ENCODE measurements at places on chromosomes 1 and 21.

DNA sequence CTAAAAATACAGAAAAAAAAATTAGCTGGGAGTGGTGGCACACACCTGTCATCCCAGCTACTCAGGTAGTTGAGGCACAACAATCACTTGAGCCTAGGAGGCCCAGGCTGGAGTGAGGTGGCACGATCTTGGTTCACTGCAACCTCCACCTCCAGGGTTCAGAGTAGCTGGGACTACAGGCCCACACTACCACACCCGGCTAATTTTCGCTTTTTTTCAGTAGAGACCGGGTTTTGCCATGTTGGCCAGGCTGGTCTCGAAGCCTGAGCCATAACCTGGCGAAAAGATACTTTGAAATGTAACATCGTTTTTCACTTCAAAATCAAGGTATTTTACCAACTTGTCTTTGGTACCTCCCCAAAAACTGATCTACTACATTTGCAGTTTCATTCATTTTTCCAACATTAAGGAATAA, 6.1 kb downstream of the GAS5 start:
- DNase-seq = no peak

DNA sequence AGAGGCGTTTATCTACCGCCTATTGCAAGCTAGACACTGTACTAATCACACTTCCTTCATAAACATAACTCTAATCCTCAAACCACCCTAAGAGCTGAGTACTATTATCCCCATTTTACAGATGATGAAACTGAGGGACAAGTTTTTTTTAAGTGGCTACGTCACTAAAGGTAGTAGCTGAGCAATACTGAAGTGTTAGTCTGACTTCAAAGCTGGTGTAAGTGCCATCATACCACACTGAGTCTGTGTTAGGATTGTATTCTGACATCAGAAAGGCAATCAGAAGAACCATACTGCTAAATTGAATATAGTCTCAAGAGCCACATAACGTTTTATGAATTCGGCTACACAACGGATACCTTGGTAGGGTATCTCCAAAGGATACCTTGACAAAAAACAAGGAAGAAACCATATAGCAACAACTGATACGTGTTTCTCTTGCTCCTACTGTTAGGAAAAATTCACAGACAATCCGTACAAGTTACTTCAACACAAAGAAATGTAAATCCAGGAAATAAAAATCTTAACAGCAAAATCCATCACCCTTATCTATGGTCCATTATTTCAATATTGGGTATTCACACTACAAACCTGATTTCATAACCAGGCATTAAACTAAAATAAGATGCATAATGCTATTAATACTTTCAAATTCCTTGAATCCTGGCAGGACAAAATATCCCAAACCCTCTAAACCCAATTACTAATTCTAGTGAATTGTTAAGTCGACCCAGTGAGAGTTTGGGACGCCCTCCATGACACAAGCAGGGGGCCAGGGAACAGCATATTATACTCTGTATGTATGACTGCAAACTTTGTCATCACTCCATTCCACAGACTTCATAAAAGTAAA, 1.6 kb downstream of the TP53BP2 start:
- DNase-seq = no peak

DNA sequence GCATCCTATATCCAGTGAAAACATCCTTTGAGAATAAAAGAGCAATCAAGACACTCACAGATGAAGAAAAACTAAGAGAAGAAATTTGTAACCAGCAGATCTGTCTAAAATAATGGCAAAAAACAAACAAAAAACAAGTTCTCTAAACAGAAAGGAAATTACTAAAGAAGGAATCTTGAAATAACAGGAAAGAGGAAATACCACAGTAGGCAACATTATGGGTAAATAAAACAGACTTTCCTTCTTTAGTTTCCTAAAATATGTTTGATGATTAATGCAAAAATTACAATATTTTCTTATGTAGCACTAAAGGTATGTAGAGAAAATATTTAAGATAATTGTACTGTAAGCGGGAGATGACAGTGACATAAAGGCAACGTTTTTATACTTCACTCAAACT, 23.5 kb downstream of the SLC19A1 start:
- DNase-seq = no peak

GRCh38 chr1:203660069-203660468, 33.4 kb downstream of the ATP2B4 start:
- DNase-seq = no peak

DNA sequence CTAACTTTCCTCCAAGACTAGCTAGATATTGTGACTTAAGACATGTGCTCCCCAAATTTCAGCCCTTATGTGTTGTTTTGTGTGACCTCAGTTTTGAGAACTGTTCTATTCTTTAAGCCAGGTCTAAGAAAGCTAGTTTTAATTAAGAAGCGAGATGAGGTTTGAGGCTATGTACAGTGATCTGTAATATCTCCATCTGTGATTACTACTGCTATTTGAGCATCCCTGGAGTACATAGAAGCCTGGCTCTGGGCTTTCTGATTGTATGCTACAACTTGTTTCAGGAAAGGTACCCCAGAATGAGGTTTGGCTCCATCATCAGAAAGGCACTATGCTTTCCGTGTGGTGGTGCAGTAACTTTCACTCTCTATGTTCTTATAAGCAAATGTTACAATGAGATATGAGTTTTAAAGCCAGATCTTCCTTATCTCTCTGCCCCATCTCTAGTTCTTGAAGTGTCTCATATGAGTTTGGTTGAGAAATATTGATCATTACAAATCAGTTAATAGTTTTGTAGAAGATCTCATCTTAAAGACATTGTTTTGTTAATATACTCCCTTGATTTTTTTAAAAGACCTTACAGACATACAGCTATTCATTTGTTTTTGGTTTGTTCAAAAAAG, 605 bp downstream of the RGS4 start:
- no peak for DNase-seq

- DNase-seq = no peak
These were observed 52.8 kb downstream of the C4BPA start for GRCh38 chr1:207156826-207157225.

- DNase-seq = no peak
These were observed 359.1 kb downstream of the TTLL7 start for GRCh38 chr1:83639785-83640184.

- no peak for DNase-seq
These were observed 603.5 kb upstream of the ADAMTS5 start for GRCh38 chr21:27570306-27570868.

GRCh38 chr1:155192346-155193274, 15.1 kb downstream of the THBS3 start:
- DNase-seq = no peak

DNA sequence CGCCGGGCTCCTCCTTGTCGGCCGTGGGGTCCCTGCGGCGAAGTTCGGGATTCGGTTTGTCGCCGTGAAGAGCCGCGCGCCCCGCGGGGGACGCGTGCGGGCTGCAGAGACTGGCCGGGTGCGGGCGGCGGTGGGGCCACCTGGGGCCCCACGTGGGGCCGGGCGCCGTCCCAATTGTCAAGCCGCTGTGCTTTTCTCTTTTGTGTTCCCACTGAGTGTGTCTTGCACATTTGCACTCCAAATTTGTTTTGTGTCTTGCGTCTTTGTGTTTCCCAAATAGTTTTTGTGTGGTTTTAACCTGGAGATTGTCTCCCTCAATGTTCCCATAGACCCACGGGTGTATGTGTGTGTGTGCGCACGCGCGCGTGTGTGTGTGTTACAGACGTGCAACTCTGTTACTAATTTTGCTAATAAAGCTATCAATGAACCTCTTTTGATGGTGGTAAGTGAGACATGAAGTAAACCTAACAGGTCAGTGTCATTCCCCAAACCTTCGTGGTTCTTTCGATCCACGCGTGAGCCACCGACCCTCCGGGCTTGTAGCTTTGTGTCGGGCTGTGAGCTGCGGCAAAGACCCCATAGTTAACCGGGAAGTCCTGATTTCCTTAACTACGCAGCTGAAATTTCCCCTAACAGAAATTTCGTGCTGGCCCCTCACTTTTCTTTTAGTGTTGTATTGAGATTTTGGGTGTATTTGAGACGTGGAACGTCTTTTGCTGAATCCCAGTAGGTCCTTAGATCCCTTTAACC, 708 bp downstream of the PRDM2 start:
- peak; percentile 36 for DNase-seq

- no peak for DNase-seq
These were observed 683 bp downstream of the LRRC8B start for GRCh38 chr1:89525169-89525855.

DNA sequence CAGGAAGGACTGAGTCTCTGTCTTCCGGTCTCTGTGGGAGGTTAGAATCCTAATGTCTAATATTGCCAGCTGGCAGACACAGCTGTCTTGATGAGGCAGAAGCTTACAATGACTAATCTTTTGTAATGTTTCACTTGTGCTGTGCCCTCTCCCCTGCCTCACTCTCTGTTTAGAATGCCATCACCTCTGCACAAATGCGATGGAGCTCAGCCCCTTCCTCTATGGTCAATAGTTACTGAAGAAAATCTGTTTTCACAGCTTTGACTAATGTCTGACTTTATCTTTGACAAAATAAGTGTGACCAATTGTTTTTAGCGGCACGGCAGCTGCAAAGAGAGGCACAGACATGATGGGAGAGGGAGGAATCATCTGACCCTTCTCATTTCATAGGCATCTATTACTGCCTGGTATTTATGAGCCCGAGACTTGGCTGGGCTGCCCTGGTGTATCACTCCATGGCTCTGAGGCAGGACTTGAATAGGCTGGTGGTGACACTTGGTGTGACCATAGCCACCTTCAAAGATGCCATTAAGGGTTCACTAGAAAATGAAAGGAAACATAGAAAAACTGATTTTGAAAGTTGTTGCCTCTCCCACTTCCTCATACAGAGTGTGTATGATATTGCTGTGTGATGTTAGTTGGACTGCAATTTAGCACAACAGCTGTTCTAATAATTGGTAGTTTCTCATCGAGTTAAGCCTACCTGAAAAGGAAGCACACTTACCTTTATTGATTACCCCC, 163.2 kb upstream of the NBPF11 start:
- no peak for DNase-seq

- DNase-seq = no peak
These were observed 25.4 kb downstream of the ADAMTS1 start for GRCh38 chr21:26819740-26820324.

GRCh38 chr1:244041466-244042120, 9.5 kb upstream of the ZBTB18 start:
- no peak for DNase-seq

DNA sequence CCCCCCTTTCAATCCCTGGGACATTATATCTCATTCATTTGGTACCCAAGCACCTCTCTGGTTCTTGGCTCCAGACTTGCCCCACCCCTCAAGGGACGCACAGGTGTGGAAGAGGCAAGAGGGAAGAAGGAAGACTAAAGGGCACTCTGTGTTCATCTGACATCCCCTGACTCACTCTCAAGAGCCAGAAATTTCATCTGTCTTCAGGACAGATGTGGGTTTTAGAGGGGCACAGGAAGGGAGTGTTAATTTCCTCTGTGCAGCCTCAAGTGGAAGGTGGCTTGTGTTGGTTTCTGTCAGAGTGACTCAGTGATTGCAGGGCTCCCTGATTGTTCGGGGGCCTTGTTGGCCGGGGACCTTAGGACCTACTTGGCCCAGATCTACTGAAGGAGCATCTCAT, 2.4 kb downstream of the C2CD4D start:
- no peak for DNase-seq

- no peak for DNase-seq
These were observed 41.3 kb upstream of the PTGFRN start for GRCh38 chr1:116868385-116868784.

GRCh38 chr1:26538480-26539412, 9.2 kb downstream of the RPS6KA1 start:
- DNase-seq = peak; percentile 13

DNA sequence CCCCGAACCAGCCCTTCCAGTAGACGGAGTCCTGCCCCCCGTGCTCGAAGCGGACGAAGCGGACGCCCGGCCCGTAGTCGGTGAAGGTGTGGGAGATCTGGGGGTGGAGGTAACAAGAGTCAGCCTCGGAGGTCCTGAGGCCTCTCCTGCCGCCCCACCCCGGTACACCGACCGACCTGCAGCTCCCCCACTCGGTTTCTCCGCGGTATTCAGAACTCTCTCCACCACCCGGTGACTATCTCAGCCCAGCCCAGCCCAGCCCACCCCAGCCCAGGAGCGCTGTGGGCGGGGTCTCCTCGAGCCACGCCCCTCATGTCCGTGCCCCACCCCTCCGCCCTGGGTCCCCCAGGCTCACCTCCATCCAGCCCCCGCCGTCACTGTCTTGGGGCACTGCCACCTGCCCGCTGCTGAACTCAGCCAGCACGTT, 5.5 kb downstream of the FBXO2 start:
- DNase-seq = no peak

DNA sequence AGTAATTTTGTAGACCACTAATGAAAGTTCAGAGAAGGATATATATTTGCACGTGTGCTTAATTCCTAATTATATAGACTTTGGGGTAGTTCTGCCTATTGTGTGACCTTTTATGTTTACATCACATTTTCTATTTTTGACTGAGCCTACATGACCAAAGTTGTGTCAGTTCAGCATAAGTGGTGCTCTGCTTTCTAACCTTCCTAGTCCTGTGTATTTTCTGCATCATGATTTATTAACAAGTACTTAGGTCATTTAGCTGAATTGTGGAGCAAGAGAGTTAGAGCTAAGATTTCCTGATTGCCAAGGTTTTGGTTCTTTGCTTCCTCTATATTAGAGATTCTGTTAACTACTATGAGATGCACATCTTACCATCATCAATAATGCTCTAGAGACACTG, 176.0 kb downstream of the C1orf21 start:
- DNase-seq = no peak

- DNase-seq = no peak
These were observed 30.2 kb upstream of the SFPQ start for GRCh38 chr1:35223084-35223630.

DNA sequence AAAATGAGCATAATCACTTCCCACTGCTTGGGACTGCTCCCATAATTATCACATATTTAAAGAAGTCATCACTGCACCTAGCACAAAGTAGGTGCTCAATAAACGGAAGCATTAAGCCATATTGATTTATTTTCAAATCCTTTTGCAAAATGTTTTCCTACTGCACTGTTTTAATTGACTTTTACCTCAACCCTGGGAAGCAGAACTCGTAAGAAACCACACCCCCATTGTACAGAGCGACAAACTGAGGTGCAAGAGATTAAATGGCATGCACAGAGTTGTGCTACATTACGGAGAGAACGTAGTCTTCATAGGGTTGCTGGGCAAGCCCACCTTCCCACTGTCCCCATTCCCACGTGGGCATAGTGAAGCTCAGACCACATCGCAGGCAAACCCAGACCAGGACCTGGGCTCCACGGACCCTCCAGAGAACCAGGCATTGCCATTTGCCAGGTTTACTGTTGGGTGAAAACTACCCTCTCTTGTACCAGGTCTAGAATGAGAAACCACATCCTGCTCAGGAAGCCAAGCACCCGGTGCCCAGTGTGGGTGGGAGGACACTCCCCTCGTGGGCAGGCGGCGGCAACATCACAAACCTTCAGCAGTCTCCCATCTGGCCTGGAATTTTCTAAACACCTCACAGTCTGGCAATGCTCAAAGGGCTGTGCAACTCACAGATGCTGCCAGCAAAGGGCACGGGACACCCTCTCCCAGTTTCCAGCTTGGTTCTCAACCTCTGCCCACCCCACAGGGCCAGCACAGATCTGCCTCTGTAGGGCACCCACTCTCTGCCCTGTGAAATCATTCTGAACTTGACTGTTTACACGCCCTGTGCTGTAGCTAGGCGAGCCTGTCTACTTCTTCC, 8.2 kb downstream of the IFFO2 start:
- DNase-seq = no peak

GRCh38 chr1:66415866-66416265, 118.1 kb upstream of the SGIP1 start:
- no peak for DNase-seq

- DNase-seq = no peak
These were observed 9.6 kb upstream of the NVL start for GRCh38 chr1:224339442-224340033.

- no peak for DNase-seq
These were observed 6.6 kb downstream of the CFAP141 start for GRCh38 chr1:154199563-154199879.
